ENCODE measurements at places on chromosomes 1 and 21. TPM values are rescaled to one million over a fixed set of nuclear protein-coding genes. Genes with fewer than 3 reads are reported as not detected.

The GLIS1 gene
- 0.22 TPM for polyA plus RNA-seq

The INKA2 gene
- 0.66 TPM for polyA plus RNA-seq

The RRAGC gene
- 9.0 TPM for polyA plus RNA-seq

The PLK3 gene
- 39.8 TPM for polyA plus RNA-seq

The TTC22 gene
- polyA plus RNA-seq = not detected

The KCNE1 gene
- polyA plus RNA-seq = 0.33 TPM

The LCE1C gene
- polyA plus RNA-seq = not detected

The NTMT2 gene
- not detected for polyA plus RNA-seq

The CLCNKB gene
- 0.19 TPM for polyA plus RNA-seq

The ELK4 gene
- polyA plus RNA-seq = 7.8 TPM

The TCHH gene
- 0.90 TPM for polyA plus RNA-seq

The SRM gene
- 113 TPM for polyA plus RNA-seq

The PGLYRP4 gene
- polyA plus RNA-seq = not detected

The ODF2L gene
- 50.8 TPM for polyA plus RNA-seq

The STK40 gene
- polyA plus RNA-seq = 63.2 TPM

The TMPRSS3 gene
- 2.0 TPM for polyA plus RNA-seq

The DIO1 gene
- polyA plus RNA-seq = not detected

The PLPPR4 gene
- polyA plus RNA-seq = 0.28 TPM

The S100A5 gene
- 0.90 TPM for polyA plus RNA-seq

The KLHDC7A gene
- polyA plus RNA-seq = 1.1 TPM

The TAS1R2 gene
- not detected for polyA plus RNA-seq

The LCE1E gene
- polyA plus RNA-seq = not detected

The CALML6 gene
- 0.62 TPM for polyA plus RNA-seq

The CTNNBIP1 gene
- 18.1 TPM for polyA plus RNA-seq

The IL10 gene
- polyA plus RNA-seq = 0.77 TPM

The USH2A gene
- not detected for polyA plus RNA-seq

All from adipose tissue (tissue), 3 donors.